Peyer's patch (tissue), 4 donors: ENCODE measurements at places on chromosomes 6 and 20. TPM values are rescaled to one million over a fixed set of nuclear protein-coding genes. Genes with fewer than 3 reads are reported as not detected.
A peak's percentile ranks its signal among the peaks of the same experiment; 100 is the strongest.

DNA sequence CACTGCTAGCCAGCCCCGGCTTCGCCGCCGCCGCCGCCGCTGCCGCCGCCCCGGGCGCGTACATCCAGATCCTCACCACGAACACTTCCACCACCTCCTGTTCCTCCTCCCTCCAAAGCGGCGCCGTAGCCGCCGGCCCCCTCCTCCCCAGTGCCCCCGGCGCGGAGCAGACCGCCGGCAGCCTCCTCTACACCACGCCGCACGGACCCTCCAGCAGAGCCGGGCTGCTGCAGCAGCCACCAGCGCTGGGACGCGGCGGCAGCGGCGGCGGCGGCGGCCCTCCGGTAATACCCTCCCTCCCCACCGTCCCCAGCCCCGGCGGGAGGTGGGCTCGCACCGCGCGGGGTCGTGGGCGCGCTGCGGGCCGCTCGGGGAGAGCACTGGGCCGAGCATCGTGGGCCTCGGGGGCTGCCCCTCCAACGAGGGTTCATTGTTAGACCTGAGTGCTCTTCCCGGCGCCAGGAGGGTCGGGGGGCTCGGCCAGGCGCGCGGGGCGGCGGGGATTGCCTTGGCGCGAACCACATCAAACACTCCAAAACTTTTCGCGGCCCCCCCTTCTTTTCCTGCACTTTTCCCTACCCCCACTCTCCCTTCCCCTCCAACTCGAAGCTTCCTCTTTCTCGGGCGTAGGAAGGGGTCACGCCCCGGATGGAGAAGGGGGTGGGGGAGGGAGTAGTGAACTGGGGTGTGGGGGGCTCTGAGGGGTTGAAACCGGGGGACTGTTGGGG, 827 bp downstream of the E2F3 start:
- H3K4me3 ChIP-seq = peak overlapping the region; percentile 72
- no peaks in the 10 kb centered on the region for H3K4me1 ChIP-seq
- peak; percentile 74 for DNase-seq
- no peaks in the 10 kb centered on the region for H3K27me3 ChIP-seq

GRCh38 chr20:3330046-3330741, 77.3 kb downstream of the DNAAF9 start:
- H3K27ac ChIP-seq = no peak overlapping the region
- no peaks in the 10 kb centered on the region for H3K27me3 ChIP-seq
- no peak for DNase-seq

TMEM14A gene
- 56.0 TPM for total RNA-seq

GRCh38 chr20:50348096-50348495, 157.5 kb downstream of the CEBPB start:
- peak; percentile 57 for DNase-seq
- H3K4me3 ChIP-seq = no peak overlapping the region
- no peaks in the 10 kb centered on the region for H3K36me3 ChIP-seq
- no peaks in the 10 kb centered on the region for H3K27me3 ChIP-seq
- H3K4me1 ChIP-seq = no peaks in the 10 kb centered on the region

- no peaks in the 10 kb centered on the region for H3K27me3 ChIP-seq
- H3K36me3 ChIP-seq = no peaks in the 10 kb centered on the region
- DNase-seq = no peak
- H3K4me1 ChIP-seq = no peaks in the 10 kb centered on the region
Observed at GRCh38 chr6:124029567-124029966, 225.9 kb downstream of the NKAIN2 start.
